ENCODE measurements at places on chromosomes 6 and 20. TPM values are rescaled to one million over a fixed set of nuclear protein-coding genes. Genes with fewer than 3 reads are reported as not detected.
A peak's percentile ranks its signal among the peaks of the same experiment; 100 is the strongest.

GRCh38 chr6:90859612-90860011, 272.7 kb upstream of the MAP3K7 start:
- H3K4me3 ChIP-seq: no peak overlapping the region
- H3K27ac ChIP-seq: no peak overlapping the region
- H3K4me1 ChIP-seq: no peaks in the 10 kb centered on the region
- DNase-seq: no peak
- H3K27me3 ChIP-seq: no peaks in the 10 kb centered on the region

- peak overlapping the region; percentile 55 for H3K27ac ChIP-seq
- peaks cover 73% of the 10 kb centered on the region for H3K4me1 ChIP-seq
- no peaks in the 10 kb centered on the region for H3K27me3 ChIP-seq
- H3K4me3 ChIP-seq: no peak overlapping the region
- DNase-seq: no peak
Measured at GRCh38 chr6:111759836-111760785, 113.1 kb downstream of the FYN start.

DNA sequence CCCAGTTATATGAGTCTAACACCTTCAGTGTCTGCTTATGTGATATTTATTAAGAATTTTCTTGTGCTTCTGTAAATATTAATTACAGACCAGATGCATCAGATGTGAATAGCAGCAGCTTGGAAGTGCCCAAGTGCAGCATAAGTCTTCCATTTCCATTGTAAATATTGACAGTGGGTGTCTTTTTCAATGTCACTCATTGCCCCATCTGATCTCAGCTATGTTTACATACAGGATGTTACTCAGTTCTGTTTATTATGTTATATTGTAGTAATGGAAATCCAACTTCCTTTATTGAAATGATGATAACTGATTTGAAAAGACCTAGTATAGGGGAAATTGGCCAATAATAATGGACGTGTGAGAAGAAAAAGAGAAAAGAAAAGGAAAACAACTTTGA, 296.7 kb downstream of the SAMD5 start:
- no peak overlapping the region for H3K27ac ChIP-seq
- H3K27me3 ChIP-seq: no peaks in the 10 kb centered on the region
- H3K4me1 ChIP-seq: no peaks in the 10 kb centered on the region
- H3K4me3 ChIP-seq: no peak overlapping the region
- H3K36me3 ChIP-seq: no peaks in the 10 kb centered on the region

DNA sequence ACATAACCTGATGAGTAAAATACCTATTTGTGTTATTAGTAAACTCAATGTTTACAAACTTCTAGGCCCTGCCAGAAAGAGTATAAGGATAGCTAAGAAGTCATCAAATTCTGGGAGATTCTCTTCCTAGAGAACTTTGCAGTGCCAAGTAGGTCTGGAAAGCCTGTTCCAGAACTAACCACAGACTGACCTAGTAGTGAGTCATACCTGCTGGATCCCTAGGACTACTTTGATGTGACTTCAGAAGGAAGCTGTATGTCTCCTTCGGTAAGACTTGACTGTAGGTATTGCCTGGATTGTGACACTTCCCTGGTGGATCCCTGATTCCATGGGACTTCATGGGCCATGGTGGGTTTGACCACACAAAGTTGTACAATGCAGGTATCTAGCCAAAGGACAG, 131.7 kb downstream of the DNAH8 start:
- H3K4me3 ChIP-seq: no peak overlapping the region
- H3K27me3 ChIP-seq: peaks cover under 1% of the 10 kb centered on the region
- H3K27ac ChIP-seq: no peak overlapping the region

DNA sequence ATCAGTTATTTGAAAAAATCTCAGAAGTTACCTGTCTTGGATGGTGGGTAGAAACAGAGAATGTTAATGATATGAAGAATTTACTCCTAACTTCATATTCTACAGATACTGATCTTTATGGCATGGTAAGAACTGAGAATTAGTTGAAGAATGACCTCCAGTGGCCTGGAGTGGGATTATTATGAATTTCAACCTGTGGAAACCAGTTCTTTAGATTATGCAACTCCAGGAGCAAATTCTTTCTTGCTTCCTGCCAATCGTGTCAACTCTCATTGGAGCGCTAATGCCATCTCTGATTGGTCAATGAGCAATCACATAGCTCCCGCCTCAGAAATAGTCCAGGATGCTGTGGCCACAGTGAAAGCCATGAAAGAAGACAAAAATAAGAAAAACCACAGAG, 40.6 kb downstream of the LYRM2 start:
- no peak for DNase-seq
- no peak overlapping the region for H3K4me3 ChIP-seq
- H3K27me3 ChIP-seq: no peaks in the 10 kb centered on the region
- peaks cover 2% of the 10 kb centered on the region for H3K36me3 ChIP-seq

DNA sequence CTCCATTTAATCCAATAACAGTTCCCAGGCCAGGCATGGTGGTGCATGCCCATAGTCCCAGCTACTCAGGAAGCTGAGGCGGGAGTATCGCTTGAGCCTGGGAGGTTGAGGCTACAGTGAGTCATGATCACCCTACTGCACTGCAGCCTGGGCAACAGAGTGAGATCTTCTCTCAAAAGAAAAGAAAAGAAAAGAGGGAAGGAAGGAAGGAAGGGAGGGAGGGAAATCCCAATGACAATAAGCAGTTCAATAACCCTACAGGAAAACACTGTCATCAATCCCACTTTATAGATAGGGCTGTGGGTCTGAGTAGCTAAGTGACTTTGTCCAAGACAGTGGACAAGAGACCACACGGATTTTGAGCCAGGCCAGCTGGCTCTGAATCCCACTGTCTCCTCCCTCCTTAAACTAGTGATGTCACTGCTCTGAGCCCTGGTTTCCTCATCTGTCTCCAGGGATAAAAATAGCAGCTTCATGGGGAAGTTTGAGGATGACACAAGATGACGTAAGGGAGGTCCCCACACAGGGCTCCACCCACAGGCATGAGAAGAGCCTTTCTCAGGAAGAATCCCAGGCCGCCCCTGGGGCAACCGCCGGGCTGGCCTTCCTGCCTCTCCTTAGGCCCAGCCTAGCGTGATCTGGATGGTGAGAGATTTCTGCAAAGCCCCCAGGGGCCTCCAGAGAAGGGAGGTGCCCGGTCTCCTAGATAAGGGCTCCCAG, 7.2 kb upstream of the TRIB3 start:
- no peak overlapping the region for H3K4me3 ChIP-seq
- no peaks in the 10 kb centered on the region for H3K36me3 ChIP-seq
- H3K4me1 ChIP-seq: no peaks in the 10 kb centered on the region
- H3K27ac ChIP-seq: peak overlapping the region; percentile 17

DNA sequence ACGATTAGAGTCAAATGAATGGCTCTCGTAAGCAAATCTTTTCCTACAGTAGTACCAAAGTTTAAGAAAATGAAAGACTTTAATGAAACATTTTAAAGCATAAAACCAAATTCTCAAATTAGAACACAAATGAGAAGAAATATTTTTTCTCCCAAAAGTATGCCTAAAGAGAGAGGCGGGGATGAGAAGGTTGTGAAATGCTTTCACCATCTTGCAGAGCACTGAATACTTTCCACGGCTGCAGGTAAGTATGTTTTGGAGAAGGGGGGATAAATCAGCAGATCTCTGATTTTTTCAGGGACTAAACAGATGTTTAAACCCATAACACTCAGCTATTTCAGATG, 277.1 kb downstream of the ADGB start:
- no peak overlapping the region for H3K27ac ChIP-seq
- H3K4me1 ChIP-seq: no peaks in the 10 kb centered on the region
- H3K27me3 ChIP-seq: no peaks in the 10 kb centered on the region
- no peaks in the 10 kb centered on the region for H3K36me3 ChIP-seq
- no peak for DNase-seq

DNA sequence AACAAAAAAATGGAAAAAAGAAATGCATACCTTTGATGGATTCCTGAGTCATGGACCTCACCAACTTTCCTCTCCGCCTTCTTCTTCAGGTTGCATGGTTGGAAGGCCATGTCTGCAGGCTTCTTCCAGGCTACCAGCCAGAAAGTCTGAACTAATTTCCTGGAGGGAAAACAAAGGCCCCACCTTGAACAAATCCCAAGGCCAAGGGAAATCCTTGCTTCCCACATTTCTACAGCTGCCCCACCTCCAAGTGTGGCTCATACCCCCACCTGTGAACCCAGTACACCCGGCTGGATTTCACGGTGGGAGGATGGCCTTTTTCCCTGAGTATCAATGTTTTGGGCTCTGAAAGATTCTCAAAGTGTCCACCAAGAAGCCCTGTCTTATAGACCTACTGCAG, 22.4 kb downstream of the IL17A start:
- no peaks in the 10 kb centered on the region for H3K27me3 ChIP-seq
- no peak overlapping the region for H3K27ac ChIP-seq
- no peaks in the 10 kb centered on the region for H3K4me1 ChIP-seq
- H3K4me3 ChIP-seq: no peak overlapping the region

GRCh38 chr6:7100753-7101081, 7.0 kb upstream of the RREB1 start:
- H3K4me3 ChIP-seq: no peak overlapping the region
- H3K27ac ChIP-seq: no peak overlapping the region
- no peaks in the 10 kb centered on the region for H3K4me1 ChIP-seq
- no peak for DNase-seq
- no peaks in the 10 kb centered on the region for H3K36me3 ChIP-seq

GRCh38 chr6:3383525-3383924, 73.3 kb downstream of the SLC22A23 start:
- DNase-seq: no peak
- H3K4me3 ChIP-seq: no peak overlapping the region
- no peaks in the 10 kb centered on the region for H3K27me3 ChIP-seq
- H3K36me3 ChIP-seq: no peaks in the 10 kb centered on the region
- no peak overlapping the region for H3K27ac ChIP-seq

- H3K36me3 ChIP-seq: no peaks in the 10 kb centered on the region
- H3K27ac ChIP-seq: no peak overlapping the region
- H3K27me3 ChIP-seq: no peaks in the 10 kb centered on the region
- no peaks in the 10 kb centered on the region for H3K4me1 ChIP-seq
- DNase-seq: no peak
- H3K4me3 ChIP-seq: no peak overlapping the region
Measured at GRCh38 chr6:166989427-166990032, 9.7 kb upstream of the CEP43 start.

The SUMO4 gene
- total RNA-seq: not detected

The TUBB2B gene
- 0.80 TPM for total RNA-seq

The SIRPB1 gene
- total RNA-seq: 0.44 TPM
